ENCODE measurements at places on chromosomes 16 and 17. TPM values are rescaled to one million over a fixed set of nuclear protein-coding genes. Genes with fewer than 3 reads are reported as not detected.

DNA sequence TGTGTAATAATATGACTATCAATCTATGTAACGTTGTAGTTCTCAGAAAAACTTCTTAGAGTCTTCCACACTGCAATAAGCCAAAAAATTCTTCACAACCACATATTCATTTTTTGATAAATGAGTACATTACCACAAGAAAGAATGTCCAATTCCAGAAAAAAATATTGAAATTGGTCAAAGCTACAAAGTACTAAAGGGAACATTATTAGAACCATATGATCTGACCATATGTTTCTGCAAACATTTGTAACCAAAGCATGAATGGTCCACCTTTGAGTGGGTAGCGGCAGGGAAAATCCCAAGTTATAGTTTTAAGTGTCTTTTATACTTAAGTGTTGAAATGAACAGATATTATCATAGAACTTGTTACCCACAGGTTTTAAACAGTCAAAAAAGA lies 71.7 kb upstream of the NACA2 start:
- DNase-seq: no peak
- H3K36me3 ChIP-seq: no peaks in the 10 kb centered on the region
- H3K27ac ChIP-seq: no peak overlapping the region
- no peaks in the 10 kb centered on the region for H3K27me3 ChIP-seq
- no peaks in the 10 kb centered on the region for H3K4me1 ChIP-seq
- no peak overlapping the region for H3K4me3 ChIP-seq

The RMI2 gene
- polyA plus RNA-seq: 6.9 TPM

The CCL1 gene
- not detected for polyA plus RNA-seq

DNA sequence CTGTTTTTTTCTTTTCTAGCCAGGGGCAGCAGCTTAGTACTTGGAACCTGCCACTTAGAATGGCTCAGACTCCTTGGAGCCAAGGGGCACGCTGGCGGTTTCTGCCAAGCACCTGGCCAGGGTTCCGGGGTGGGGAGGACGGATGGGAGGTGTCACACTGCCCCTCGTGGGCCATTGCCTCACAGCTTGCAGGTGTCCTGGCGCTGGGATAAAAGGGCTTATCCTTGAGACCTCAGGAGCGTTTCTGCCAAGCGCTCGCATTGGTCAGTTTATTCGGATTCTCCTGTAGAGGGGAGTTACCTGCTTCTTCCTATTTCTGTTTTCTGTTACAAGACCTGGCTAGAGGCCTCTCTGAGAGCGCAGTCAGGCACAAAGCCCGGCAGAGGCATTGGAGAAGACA lies 234.6 kb downstream of the MSI2 start:
- H3K36me3 ChIP-seq: no peaks in the 10 kb centered on the region
- no peaks in the 10 kb centered on the region for H3K4me1 ChIP-seq
- H3K4me3 ChIP-seq: no peak overlapping the region
- DNase-seq: no peak
- H3K27ac ChIP-seq: no peak overlapping the region

- DNase-seq: peak; percentile 59
- H3K27me3 ChIP-seq: no peaks in the 10 kb centered on the region
- peak overlapping the region; percentile 48 for H3K4me3 ChIP-seq
- H3K36me3 ChIP-seq: no peaks in the 10 kb centered on the region
Measured at GRCh38 chr17:7445619-7445968, 733 bp downstream of the CHRNB1 start.

DNA sequence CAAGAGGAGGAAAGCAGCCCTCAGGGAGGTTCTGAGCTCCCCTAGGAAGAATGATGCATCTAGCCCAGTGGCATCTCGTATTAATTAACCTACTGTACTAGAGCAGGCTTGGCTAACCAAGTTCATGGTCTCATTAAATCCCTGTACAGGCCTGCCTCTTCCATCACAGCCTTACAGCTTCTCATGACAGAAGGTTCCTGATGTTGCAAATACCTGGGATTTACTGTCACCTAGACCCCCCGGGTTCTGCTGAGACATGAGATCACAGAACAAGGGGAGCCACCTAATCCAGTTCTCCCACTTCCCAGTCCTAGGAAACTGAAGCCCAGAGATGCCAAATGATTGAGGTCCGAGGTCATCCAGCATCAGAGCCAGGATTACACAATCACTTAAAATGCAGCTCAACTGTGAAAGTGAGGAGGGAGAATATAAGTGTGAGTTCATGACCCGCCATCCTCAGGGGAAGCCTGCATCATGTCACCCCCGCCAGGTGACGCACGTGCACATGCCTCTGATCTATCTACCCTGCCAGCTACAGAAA lies 23.9 kb downstream of the ACLY start:
- no peaks in the 10 kb centered on the region for H3K4me1 ChIP-seq
- peak overlapping the region; percentile 59 for H3K27ac ChIP-seq
- H3K4me3 ChIP-seq: no peak overlapping the region
- H3K36me3 ChIP-seq: peaks cover 65% of the 10 kb centered on the region

The CALB2 gene
- 0.46 TPM for polyA plus RNA-seq

The AP2B1 gene
- polyA plus RNA-seq: 21.6 TPM

GRCh38 chr16:30892670-30893416 lies 1.0 kb downstream of the BCL7C start:
- H3K4me3 ChIP-seq: peak overlapping the region; percentile 72
- peaks cover 42% of the 10 kb centered on the region for H3K36me3 ChIP-seq
- H3K27me3 ChIP-seq: no peaks in the 10 kb centered on the region
- peak overlapping the region; percentile 85 for H3K27ac ChIP-seq
- H3K4me1 ChIP-seq: peaks cover 57% of the 10 kb centered on the region

DNA sequence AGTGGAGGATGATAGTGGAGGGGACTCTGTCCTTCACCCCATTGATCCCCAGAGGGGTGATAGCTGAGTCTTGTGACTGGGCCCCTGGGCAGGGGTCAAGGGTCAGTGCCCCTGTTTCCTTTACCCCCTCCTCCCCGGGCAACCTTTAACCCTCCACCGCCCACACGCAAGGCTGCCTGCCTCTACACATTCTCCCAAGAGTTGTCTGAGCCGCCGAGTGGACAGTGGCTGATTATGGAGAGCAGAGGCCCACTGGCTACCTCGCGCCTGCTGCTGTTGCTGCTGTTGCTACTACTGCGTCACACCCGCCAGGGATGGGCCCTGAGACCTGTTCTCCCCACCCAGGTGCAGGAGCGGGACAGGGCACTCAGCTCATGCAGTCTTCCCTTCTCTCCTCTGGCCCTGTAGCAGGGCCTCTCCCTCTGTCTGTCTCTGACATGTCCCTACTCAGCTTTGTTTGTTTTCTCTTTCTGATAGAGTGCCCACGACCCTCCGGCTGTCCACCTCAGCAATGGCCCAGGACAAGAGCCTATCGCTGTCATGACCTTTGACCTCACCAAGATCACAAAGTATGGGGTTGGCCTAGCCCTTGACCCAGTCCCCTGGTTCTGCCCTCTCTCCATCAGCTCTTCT lies at the start of gene SHBG:
TSS of gene SHBG (plus strand) at position 197 of the 633 bp plus-strand sequence. CDS start at position 235, 38 bp downstream.
- DNase-seq: no peak
- H3K36me3 ChIP-seq: peaks cover 9% of the 10 kb centered on the region
- no peak within 1 kb of the TSS for H3K4me3 ChIP-seq
- H3K4me1 ChIP-seq: peaks cover 18% of the 10 kb centered on the region
- no peak within 1 kb of the TSS for H3K27ac ChIP-seq
- H3K27me3 ChIP-seq: no peaks in the 10 kb centered on the region

The STH gene
- not detected for polyA plus RNA-seq

DNA sequence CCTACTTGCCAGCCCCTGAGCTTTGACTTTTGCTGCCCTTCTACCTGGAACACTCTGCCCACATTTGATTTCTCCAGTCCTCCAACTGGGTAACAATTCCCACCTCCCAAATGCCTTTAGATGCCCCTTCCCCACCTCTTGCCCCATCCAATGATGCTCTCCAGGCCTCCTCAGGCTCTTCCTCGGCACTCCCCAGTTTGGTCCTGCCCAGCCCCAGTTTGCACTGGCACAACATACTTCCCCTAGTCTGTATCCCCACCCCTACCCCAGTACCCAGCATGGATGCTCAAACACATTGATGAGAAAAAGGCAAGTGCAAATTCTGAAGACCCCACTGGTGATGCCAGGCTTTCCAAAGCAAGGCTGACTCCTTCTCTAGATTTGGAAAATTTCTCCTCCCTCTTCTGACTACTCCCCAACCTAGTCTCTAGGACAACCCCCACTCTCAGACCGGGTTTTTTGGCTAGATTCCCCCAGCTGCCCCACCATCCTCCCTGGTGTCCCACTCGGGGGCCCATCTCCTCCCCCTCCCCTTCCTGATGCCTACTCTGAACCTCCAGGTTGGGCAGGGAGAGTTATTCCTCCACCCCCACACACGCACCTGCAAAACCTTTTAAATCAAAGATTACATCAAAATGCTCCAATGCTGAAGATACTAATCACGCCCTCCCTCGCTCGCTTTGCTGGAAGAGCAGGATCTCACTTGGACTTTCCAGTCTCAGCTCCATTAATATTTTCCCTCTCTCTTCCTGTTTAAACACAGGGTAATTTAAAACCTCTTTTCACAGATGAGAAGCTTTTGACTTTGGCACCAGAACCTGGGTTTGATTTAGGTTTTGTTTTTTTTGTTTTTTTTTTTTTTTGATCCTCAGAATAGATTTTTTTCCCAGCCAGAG lies 94.9 kb downstream of the TMEM132E start:
- no peaks in the 10 kb centered on the region for H3K36me3 ChIP-seq
- H3K4me1 ChIP-seq: no peaks in the 10 kb centered on the region
- no peak overlapping the region for H3K27ac ChIP-seq
- no peaks in the 10 kb centered on the region for H3K27me3 ChIP-seq

- peak overlapping the region; percentile 87 for H3K27ac ChIP-seq
- DNase-seq: no peak
- H3K4me1 ChIP-seq: peaks cover 78% of the 10 kb centered on the region
- H3K36me3 ChIP-seq: peaks cover 24% of the 10 kb centered on the region
- peak overlapping the region; percentile 33 for H3K4me3 ChIP-seq
- H3K27me3 ChIP-seq: no peaks in the 10 kb centered on the region
Measured at GRCh38 chr17:78173097-78173715, 4.8 kb downstream of the SYNGR2 start.

The CRYBA1 gene
- polyA plus RNA-seq: not detected

The MEAK7 gene
- 7.0 TPM for polyA plus RNA-seq

DNA sequence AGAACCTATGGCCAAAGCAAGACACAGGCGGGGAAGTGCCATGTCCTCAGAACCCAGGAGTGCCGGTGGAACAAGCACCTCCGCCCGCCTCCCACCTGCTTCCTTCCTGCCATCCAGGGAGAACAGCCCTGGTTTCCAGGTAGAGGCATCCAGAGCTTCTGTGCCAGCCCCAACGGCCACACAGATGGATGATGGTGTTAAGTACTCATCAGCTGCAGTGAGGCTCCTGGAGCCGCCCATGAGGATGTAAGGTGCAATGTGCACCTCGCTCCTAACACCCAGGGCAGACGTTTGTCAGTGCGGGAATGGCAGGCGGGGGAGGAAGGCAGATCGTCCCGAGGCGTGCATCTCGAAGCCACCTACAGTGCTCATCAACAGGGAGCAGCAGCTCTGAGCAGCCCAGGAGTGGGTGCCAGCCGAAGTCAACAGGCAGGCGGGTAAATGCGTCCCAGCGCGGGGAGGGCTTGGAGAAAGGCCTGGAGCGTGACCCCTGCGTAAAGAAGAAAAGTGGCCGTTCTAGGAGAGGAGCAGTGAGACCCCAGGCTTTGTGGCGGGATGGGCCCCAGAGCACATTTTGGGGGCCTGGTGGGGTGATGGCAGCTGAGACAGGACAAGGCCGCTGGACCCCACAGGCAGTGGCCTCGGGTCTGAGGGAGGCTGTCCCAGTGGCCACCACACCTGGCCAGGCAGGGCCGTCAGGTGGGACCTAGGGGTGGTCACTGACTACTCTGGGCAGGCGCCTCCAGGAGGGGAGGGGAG lies 46.1 kb upstream of the ACSF3 start:
- peaks cover 4% of the 10 kb centered on the region for H3K27me3 ChIP-seq
- H3K27ac ChIP-seq: no peak overlapping the region
- H3K4me3 ChIP-seq: no peak overlapping the region
- peaks cover 15% of the 10 kb centered on the region for H3K4me1 ChIP-seq
- H3K36me3 ChIP-seq: no peaks in the 10 kb centered on the region

The NFATC3 gene
- polyA plus RNA-seq: 5.6 TPM

DNA sequence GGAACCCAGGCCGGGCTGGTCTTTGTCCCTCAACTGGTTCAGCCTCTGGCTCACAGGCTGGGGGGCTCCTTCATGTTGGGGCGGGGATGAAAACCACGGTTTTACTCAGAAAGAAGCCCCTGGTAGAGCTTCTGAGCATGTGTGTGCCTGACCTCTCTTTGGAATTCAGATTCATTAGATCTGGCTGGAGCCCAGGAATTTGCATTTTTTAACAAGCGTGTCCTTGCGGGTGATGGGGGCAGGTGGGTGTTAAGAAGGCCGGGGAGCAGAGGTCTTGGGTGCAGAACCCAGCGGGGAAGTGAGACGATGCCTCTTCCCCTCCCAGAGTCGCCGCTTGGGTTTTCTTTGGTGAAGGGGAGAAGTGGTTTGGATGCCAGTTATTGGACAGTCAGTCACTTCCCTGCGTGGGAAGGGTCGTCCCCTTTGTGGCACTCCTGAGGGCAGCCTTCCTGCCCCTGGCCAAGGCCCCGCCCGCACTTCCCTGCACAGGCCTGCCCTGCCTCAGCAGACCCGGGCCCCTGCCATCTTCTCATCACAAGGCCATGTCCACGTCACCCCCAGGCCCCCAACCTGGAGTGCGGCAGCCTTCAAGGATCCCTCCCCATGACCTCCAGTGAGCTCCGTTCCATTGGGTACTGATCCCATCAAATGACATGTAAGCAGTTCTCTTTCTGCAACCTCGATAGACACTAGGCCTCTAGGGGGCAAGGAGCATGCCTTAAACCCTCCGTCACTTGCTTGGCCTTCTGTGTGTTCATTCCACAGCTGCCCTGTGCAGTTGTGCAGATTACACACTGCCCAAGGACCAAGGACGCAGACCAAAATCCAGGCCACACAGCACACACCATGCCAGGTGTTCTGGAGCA lies 177.7 kb upstream of the CIBAR2 start:
- H3K4me3 ChIP-seq: no peak overlapping the region
- no peak for DNase-seq
- H3K27ac ChIP-seq: no peak overlapping the region
- no peaks in the 10 kb centered on the region for H3K27me3 ChIP-seq

GRCh38 chr16:66886914-66887313 lies 6.6 kb downstream of the PDP2 start:
- DNase-seq: no peak
- H3K4me1 ChIP-seq: no peaks in the 10 kb centered on the region
- H3K4me3 ChIP-seq: no peak overlapping the region
- H3K27ac ChIP-seq: no peak overlapping the region

The CSNK2A2 gene
- 22.8 TPM for polyA plus RNA-seq

The MYH8 gene
- polyA plus RNA-seq: not detected

- DNase-seq: no peak
- H3K27ac ChIP-seq: no peak overlapping the region
- H3K36me3 ChIP-seq: peaks cover 88% of the 10 kb centered on the region
- H3K4me1 ChIP-seq: no peaks in the 10 kb centered on the region
- H3K4me3 ChIP-seq: no peak overlapping the region
Measured at GRCh38 chr17:29533976-29534375, 32.9 kb downstream of the ABHD15 start.

The DUS2 gene
- polyA plus RNA-seq: 4.3 TPM

- no peak overlapping the region for H3K4me3 ChIP-seq
- no peaks in the 10 kb centered on the region for H3K4me1 ChIP-seq
- no peak for DNase-seq
Measured at GRCh38 chr17:35407531-35407930, 24.8 kb downstream of the SLFN12 start.

- H3K4me1 ChIP-seq: no peaks in the 10 kb centered on the region
- no peak overlapping the region for H3K27ac ChIP-seq
- no peak for DNase-seq
Measured at GRCh38 chr16:3968551-3968950, 88.0 kb upstream of the CREBBP start.
